NCI-H1694 treated with DMSO at 0.1 percent for 48 hours (cell line): ENCODE measurements at places on chromosomes 4 and X.
A peak's percentile ranks its signal among the peaks of the same experiment; 100 is the strongest.

- no peak for DNase-seq
Observed at GRCh38 chr4:158816955-158817354, 48.1 kb downstream of the FNIP2 start.

DNA sequence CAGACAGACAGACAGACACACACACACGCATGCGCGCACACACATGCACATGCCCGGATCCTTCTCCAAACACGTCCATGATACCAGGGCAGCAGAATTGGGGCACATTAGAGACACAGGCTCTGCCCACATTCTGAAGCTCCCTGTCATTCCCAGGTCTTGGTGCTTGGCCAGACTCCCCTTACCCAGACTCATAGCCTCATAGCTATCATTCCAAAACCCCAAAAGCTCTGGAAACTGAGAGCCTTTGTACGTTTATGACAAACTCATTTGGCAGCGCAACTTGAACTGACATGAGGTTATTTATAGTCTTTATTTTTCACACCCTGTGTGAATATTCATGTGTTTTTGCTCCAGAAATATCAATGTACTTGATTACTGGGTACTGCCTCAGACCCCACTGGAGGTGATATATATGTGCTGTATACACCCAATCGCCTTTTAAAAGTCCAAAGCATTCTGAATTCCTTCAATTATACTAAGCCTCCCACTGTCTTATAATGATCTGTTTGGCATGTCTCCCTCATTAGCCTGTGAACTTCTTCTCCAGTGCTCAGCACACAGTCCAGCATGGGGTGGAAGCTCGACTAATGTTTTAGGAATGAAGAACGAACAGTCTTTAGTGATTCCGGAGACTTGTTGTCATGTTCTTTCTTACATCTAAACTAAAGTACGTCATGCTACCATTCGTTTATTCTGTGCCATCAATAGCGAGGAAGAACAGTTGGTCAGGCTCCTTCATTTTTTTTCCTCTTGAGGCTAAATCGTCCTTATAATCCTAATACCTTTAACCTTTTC is 45.0 kb downstream of the RTL9 start:
- no peak for DNase-seq

GRCh38 chr4:56311299-56311975 is 75.9 kb downstream of the AASDH start:
- peak; percentile 28 for DNase-seq

- peak; percentile 24 for DNase-seq
Observed at GRCh38 chrX:15911734-15912550, 57.3 kb upstream of the AP1S2 start.

GRCh38 chrX:41720125-41720779 is 3.7 kb upstream of the GPR82 start:
- DNase-seq: no peak

- DNase-seq: no peak
Observed at GRCh38 chrX:47648376-47648775, 2.0 kb downstream of the ELK1 start.

DNA sequence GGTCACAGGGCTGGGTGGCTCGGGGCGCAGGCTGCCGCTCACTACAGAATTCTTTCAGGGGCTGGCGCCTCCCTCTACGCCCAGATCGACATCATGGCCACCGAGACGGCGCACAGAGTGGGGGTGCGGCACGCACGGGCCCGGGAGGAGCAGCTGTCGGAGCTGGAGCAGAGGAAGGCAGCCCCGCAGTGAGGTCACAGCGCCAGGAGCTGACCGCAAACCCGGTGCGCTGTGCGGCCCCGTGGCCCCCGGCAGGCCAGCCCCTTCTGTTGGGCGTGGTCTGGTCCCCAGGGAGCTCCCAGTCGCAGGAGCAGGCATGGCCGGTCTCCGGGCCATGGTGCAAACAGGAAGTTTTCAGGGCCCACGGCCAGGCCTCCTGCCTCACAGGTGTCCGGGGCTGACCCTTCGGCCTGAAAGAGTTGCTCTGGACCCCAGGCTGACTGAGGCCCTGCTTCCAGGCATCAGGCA is 31.6 kb downstream of the LRPAP1 start:
- no peak for DNase-seq
